ENCODE measurements at places on chromosomes 16 and 17.

DNA sequence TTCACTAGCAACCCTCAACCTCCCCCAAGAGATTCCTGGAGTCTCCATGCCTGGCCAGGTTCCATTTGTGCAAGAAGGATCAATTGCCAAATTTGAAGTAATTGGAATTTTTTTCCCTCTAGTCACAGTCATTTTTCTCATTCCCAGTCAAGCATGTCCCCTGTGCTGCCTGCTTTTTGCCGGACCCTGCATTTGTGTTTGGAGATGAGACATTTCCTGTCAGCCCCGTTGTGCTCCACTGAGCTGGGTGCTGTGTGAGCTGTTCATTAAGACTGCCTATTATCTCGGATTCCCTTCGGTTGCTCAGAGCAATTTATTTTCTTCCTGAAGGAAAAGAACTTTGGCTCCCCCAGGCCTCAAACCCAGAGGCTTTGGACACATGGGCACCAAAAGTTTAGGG lies 201.0 kb upstream of the NLRP1 start:
- no peak for DNase-seq

DNA sequence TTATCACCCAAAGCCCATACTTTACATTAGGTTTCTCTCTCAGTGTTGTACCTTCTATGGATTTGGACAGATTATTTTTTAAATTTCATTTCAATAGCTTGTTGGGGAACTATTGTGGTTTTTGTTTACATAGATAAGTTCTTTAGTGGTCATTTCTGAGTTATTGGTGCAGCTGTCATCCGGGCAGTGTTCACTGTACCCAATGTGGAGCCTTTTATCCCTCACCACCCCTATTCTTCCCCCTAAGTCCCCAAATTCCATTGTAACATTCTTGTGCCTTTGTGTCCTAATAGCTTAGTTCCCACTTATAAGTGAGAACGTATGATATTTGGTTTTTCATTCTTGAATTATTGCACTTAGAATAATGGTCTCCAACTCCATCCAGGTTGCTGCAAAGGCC lies 57.5 kb downstream of the SLFN11 start:
- no peak for DNase-seq

DNA sequence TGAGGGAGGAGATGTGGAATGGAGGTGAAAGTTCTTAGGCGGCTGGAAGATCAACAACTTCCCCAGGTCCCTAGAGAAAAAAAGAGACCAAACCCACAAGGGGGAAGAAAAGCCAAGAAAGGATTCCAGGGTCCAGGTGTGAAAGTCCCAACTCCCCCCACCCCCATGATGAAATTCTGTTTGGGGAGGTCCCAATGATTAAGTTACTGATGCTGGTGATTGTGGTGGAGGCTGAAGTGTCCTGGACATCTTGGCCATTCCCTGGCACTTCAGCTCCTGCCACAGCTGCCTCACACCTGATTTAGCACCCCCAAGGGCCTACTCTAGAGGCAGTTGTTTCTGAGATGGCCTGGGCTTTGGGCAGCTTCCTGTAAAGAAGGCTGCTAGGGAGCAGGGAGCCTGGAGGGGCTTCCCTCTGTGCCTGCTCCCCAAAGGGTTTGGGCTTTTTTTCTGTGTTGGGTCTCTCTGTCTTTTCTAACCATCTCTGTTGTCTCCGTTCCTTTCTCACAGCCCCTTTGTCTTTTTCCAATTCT lies 13.1 kb downstream of the HOXB4 start:
- no peak for DNase-seq

- DNase-seq = no peak
Measured at GRCh38 chr17:56913000-56913311, 893 bp downstream of the TRIM25 start.

GRCh38 chr17:21388066-21388465 lies 11.9 kb downstream of the KCNJ12 start:
- DNase-seq = no peak

- DNase-seq = no peak
Measured at GRCh38 chr16:82936941-82937551, 310.3 kb downstream of the CDH13 start.

DNA sequence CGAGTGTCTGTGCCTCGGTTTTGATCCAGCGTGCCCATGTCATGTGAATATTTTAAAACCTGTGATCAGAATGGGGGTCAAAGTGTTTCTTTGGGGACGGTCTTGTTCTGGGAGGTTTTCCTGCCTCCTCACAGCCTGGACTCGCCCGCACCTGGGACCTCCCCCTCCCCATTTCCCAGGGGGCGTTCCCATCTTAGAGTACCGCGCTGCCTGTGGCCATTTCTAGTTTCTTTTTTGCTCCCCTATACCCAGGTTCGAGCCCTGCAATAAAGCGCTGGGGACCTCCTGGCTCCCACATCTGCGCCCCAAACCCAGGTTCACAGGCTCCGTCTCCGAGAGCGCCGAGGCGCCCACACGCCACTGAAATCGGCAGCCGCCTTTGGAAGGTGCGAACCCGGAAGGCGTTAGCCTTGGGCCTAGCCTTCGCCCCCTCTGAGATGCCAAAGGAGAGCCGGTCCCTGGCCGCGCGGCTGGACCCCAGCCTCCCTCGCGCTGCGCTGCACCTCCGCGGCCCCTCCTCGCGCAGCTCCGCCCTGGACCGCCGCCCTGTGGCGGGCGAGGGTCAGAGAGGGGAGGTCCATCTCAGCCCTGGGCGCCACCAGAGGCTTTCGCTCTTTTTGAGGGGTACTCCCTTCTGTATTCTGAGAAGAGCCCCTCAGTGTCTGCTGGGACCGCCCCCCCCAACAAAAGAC lies 1.7 kb downstream of the KCNJ12 start:
- no peak for DNase-seq

DNA sequence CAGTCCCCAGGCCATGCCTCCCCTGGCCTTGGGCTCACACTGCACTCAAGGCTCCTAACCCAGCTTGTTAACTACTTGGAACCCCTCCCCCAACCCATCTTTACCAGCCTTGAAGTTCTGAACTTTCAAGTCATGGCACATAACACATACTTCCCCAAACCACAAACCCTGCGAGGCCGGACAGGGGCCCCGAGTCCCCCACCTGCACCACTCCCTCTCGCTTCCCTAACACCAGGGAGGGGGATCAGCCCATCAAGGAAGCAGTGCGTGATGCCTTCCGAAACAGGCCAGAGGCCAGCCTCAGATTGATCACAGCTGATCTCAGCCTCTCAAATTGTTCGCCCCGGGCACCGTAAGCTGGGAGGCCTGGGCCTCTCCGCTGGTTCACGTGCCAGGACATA lies 3.0 kb upstream of the NLRC3 start:
- no peak for DNase-seq

- DNase-seq = no peak
Measured at GRCh38 chr17:81385320-81386111, 9.7 kb upstream of the BAHCC1 start.

DNA sequence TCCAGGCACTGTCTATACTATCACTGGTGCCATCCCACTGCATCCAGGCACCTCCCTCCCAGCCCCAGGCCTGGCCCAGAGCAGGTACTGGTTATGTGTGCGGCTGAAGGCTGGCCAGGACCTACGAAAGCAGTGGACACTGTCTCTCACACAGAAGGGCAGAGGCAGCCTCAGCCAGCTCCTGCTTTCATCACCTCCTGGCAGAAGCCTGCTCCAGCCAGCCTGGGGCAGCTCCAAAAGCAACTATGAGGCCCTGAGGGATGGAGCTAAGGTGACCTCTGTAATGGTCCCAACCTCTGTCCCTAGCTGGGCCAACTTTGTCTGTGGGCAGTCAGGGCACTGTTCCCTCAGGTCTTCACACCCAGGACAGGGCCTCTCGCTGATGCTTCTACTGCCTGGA lies 18.8 kb downstream of the HSD11B2 start:
- DNase-seq = no peak

- peak; percentile 60 for DNase-seq
Measured at GRCh38 chr16:88790312-88791211, 5.5 kb upstream of the PIEZO1 start.

GRCh38 chr17:27417596-27418365 lies 38.5 kb upstream of the KSR1 start:
- no peak for DNase-seq

GRCh38 chr16:11833951-11834695 lies 17.2 kb downstream of the RSL1D1 start:
- no peak for DNase-seq

DNA sequence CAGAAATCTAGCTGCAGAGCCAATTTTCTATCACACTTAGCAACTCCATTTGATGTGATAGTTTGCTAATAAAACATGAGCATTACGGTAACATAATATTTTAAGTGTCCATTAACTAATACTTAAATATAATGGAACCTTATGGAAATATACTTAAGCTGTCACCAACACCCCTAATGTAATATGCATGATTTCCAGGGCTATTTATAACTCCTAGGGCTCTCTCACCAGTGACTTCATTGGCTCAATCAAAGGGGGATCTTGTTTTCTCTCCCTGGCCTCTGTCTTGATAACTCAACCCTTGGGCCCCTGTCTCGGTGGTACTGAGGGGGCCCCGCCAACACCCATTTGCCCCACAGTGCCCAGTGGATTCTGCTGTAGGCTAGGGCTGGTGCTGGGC lies 170.4 kb downstream of the SALL1 start:
- no peak for DNase-seq

GRCh38 chr16:75218256-75219076 lies at the start of gene CTRB1:
Gene CTRB1 (plus strand): TSS chr16:75218988. CDS start chr16:75219008, 20 bp downstream.
- DNase-seq = no peak

DNA sequence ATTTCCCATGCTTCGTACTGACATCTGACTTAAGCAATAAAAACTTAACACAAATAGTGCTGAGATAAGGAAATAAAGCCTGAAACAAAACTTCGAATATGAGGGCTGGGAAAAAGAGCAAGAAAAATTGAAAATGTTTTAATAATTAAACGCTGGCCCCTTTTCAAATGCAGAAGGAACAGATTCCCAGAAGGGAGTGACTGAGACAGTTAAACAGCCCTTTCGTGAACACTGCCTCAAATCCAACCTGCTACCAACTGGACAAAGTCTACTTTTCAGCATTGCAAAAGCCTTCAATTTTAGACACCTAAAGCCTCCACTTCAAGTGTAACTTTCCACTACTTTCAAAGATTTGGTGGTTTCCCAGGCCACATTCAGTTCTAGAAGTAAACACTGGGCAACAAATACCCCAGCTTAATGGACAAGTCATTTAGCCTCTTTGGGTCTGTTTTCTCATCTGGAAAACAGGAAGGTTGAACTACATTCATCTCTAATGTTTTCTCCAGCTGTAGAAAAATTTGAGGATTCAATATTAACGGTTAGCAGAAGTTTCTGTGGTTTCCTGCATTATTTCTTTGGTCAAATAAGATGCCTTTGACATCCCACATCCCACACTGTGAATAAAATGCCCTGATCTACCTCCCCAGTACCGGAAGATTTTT lies 11.8 kb downstream of the RFFL start:
- DNase-seq = no peak

DNA sequence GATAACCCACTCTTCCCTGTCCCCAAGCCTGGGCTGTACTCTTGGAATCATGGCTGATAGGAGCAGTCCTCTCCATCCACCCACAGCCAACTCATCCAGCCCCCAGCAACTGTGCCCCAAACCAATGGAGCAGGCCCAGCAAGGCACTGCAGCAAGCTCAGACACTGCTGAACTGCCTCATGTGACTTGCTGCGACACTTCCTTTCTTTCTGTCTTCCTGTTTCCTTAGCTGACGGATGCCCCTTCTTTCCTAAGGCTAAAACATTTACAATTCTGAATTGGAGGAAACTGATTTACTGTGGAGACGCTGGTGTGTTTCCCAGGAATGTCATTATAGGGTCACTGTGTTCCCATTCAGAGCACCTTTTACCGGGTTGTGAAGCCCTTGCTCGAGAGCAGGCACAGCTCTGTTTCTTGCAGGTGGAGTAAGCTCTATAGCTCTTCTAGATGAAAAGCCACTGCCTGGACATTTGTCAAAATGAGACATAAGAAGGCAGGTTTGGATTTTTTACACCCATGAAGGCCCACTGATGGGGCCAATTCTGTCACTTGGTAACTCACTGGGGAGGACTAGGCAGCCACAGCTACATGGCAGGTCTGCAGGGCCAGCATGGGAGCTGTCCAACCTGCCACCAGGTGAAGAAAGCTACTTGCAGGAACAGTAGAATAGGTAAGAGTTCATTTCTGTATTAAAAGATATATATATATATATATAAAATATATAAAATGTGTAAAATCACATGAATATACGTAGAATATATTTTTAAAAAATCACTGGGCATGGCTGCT lies 27.4 kb downstream of the TMEM11 start:
- DNase-seq = no peak

GRCh38 chr17:7043182-7043496 lies 753 bp downstream of the SLC16A11 start:
- no peak for DNase-seq

GRCh38 chr16:55682086-55682485 lies 26.3 kb downstream of the SLC6A2 start:
- no peak for DNase-seq

- peak; percentile 2 for DNase-seq
Measured at GRCh38 chr17:77526259-77526711, 385.5 kb downstream of the SEC14L1 start.

GRCh38 chr16:6926341-6926740 lies 406.3 kb upstream of the RBFOX1 start:
- DNase-seq = no peak

GRCh38 chr16:74029115-74029792 lies 267.4 kb upstream of the PSMD7 start:
- DNase-seq = no peak

DNA sequence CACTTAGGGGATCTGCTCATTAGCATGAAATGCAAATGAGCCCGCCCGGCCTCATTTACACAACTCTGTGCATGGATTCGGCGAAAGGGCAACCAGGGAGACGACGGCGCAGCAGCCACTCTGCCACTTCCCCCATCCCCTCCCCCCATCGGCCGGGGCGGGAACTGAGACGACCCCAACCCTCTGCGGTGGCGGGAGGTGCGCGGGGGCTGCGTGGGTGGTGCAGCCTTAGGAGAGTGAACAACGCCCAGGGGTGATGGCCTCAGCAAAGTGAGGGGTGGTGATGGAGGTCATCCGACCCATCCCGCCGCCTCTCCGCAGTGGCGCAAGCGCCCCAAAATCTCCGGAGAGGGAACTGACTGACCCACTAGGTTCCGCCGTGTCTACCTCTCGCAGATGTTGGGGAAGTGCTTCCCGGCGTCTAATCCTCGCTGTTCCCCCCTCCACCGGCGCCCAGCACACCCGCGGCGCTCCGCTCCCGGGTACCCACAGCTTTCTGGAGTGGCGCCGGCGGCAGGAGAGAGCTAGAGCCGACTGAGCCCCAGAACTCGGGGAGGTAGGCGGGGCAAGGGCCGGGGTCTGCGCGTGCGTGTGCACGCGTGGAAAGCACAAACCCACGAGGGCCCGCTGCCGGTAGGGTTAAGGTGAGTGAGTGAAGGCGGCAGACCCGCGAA lies 1.4 kb upstream of the CACNA1G start:
- DNase-seq = peak; percentile 35

Data from activated T-cell treated with anti-CD3 and anti-CD28 coated beads, Interleukin-2, amount 50 U/mL, for 1 hour (primary cell).